ENCODE measurements at places on chromosomes 4 and X.

- peak; percentile 93 for DNase-seq
Observed at GRCh38 chrX:13397878-13398818, 78.3 kb upstream of the ATXN3L start.

- DNase-seq, result no peak
Observed at GRCh38 chr4:14308229-14308651, 680.7 kb upstream of the BOD1L1 start.

DNA sequence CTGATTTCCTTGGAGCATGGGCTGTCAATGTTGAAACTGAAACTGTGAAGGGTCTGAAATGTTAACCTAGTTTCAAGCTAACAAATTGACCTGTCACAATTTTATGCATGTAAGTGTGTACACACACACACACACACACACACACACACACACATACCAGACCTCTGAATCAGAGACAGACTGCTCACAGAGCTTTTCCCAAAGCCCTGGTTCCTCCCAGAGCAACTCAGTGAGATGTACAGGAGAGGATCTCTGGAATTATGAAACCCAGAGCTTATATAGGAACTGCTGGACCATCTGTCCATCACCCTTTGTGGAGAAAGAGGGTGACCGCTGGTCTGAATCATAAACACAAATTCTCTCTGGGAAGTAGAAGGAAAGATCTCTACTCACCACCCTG is 228.1 kb upstream of the PRPS2 start:
- DNase-seq, result no peak

- no peak for DNase-seq
Observed at GRCh38 chrX:10516781-10517322, 103.5 kb downstream of the MID1 start.

DNA sequence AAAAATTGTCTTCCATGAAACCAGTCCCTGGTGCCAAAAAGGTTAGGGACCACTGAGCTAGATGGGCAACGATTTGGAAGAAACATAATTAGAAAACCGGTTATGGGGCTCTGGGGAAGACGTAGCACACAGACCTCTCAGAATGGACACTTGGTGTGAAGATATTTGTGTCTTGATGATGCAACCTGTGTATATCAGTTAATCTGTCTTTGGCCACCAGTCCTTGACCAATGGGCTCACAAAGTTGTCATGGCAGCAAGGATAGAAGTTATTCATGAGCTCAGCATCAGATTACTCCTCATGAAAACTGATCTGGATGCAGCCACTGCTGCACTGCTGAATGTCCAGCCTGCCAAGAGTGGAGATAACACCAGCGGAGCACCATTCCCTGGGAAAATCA is 13.6 kb downstream of the MTNR1A start:
- DNase-seq, result no peak

DNA sequence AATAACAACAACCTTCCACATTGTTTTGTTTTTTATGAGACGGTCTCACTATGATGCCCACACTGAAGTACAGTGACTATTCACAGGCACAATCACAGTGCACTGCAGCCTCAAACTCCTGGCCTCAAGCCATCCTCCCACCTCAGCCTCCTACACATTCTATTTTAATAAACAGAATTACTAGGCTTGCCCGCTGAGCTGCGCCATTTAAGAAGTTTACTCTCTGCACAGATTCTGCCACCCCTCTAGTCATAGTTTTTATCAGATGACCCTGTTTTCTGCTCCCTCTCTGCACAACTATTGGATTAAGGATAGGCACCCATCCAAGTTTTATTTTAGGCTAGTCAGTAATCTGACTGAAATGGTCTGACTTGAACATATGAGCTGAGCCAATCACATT is 11.3 kb upstream of the COX18 start:
- no peak for DNase-seq

DNA sequence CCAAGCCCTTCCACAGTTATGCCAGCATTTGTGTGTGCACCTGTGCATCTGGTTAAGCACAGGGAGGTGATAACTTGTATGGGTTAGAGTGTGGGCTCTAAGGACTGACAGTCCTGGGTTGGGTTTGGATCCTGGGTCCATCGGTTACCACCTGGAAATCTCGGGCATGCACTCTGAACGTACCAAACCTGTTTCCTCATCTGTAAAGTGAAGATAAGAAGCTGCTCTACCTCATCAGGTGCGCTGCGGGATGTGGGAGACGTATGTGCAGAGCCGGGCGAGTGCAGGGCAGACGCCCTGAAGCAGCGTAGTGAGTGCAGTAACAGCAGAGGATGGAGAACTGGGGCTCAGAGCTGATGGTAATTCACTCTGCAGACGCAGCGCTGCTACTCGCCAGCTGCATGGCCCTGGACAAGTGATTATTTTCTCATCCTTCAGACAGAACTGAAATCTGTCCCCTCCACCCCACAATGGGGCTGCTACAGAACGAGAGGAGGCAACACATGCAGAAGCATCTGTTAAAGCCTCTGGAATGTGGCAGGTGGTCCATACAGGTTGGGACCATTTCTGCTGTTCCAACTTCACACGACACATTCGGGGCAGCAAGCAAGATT is 64.4 kb downstream of the HADH start:
- DNase-seq, result no peak

DNA sequence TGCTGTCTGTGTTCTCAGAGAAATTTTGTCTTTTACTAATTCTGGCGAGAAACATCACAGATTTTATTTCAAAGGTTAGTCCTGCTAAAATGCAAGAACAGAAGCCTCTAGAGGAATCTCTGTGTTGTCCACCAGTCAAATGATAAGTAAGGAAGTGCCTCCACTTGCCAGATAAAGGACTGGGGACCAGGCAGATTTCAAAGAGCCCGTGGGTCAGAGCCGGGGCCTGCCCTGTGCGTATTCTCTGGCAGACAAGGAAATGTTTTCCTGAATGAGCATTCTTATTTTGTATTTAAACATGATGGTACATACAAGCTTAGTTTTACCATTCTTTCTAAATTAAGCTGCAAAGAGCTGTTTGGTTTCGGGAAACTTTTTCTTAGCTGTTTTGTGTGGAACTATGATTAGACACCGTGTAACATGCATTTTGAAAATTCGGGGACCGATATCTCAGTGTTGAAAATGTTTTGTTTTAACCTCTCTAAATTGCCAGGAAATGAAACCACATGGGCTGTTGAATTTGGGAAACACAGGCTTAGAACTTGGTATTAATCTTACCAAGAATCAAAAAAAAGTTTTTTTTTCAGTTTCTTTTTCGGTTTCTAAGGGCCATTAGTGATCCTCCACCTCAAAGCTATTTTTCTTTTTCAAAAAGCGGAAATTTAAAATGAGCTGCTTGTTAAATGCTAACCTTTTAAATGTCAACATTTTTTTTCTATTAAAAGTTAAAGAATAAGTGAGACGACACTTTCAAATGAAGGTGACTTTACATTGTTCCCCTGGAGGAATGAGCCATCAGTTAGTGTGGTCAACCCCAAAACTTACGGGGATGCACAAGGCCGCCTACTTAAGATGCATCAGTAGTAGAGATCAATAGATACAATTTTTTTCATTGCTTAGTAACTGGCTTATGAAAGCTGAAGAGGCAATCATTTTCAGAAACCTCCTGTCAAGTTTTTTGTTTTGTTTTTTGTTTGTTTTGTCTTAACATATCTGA is 89.6 kb upstream of the MTM1 start:
- DNase-seq, result no peak

- DNase-seq, result no peak
Observed at GRCh38 chrX:140775211-140775610, 65.7 kb downstream of the LINC00632 start.

DNA sequence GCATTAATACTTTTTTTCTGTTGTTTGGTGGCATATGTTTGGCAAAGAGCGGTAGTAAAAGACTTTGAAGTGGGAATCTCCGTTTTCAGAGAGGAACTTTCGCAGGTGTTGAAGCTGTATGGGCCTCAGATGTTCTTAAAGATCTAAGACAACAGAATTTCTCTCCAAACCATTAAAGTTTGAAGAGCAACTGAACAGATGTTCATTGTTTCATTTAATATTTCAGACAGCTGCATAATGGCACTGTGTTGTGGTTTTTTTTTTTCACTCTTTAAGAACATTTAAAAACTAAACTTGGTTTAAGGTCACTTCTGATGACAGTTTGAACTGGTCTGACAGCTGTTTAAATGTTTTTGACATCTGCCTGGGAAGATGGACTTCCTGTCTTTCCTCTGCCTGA is 882.7 kb upstream of the PCDH10 start:
- no peak for DNase-seq

DNA sequence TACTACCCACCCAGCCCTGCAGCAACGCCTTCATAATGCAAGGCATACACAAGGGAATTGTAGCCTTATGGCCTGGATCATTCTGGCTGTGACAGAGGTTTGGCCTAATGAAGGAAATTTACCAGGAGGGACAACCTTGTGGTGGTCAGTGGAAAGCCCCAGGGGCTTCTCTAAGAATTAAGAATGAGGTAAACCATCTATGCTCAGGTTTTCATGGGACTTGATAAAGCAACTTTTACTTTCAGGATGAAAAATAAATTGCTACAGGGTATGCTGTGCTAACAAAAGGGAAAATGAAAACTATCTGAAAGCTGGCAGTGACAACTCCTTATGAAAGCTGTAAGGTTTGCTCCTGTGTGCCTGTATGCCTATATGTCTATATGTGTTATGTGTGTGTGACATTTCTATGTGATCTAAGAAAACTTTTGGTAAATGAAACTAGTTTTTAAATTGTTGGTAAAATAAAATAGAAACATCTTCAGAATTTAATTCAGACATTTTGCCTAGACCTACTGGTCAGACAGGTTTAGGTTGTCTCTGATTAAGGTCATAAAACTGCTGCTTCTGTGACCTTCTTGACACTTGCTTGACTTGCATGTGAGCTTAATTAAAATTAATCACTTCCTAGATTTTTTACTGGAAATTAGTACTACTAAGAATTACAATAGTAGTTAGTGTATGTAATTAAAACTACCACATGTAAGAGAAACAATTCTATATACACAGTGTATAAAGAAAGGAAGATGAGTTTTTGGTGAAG is 19.9 kb upstream of the TXK start:
- no peak for DNase-seq

DNA sequence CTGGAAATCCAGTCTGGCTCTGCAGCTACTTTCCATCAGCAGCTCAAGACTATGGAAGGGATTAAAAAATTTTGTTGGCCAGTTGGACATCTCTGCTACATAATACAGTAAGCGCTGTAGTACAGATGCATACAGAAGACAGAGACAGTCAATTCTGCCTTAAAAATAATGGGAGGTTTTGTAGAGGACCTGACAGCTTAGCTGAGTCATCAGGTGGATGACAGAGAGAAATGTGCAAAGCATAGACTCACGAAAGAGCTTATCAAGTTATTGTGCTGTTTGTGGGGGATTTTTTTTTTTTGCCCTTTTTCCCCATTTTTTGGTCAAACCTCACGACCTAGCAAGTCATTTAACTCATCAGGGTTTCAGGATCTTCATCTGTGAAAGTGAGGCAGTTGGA is 149.0 kb upstream of the SCML1 start:
- DNase-seq, result no peak

- DNase-seq, result peak; percentile 10
Observed at GRCh38 chr4:157217708-157218107, 2.8 kb upstream of the GRIA2 start.

DNA sequence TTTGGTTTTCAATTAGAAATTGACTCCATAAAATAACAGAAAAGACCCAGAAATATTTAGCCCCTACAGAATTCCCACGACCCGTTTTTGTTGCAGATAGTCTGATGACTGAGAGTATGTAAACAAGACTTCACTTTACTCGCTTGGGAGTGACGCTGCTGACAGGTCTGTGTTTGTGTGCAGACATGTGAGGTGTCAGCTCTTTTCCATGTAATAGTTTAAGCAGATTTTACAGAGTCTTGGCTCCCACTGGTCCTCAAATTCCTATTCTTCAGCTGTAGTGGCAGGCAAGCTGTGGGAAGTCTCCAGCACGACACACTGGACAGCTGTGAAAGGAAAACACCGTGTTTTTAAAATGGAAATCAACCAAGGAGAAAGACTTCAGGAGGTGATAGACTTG is 455.7 kb downstream of the GABRG1 start:
- DNase-seq, result no peak

GRCh38 chr4:84324303-84325245 is 174.5 kb downstream of the NKX6-1 start:
- no peak for DNase-seq

DNA sequence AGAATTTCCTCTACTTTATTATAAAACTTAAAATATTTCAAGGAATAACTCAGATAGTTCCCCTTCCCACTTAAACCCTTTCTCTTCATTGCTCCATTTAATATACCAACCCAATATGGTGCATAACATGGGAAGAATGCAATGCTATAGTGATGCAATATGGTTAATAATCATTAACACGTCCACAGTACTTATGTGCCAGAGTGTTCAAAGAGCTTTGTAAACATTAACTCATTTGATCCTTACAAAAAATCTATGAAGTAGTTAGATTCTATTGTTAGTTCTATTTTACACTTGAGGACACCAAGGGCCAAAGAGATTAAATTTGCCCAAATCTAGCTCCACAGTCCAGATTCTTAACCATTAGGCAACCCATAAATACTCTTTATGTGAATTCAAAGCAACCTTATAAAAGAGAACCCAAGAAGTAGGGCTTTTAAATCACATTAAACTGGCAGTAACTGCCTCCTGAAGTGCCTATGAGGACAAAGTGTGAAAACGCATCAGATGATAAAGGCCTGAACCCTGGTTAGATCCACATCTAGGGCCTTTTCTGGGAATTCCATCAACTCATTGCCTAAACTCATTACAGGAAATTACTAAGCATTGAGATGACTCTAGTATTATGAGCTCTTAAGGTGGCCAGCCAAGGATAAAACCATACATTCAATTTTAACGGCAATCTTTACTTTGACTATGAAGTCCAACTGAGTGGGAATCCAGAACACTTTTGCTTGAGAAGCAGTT is 94.3 kb downstream of the AREG start:
- DNase-seq, result no peak

GRCh38 chr4:77931452-77932135 is 69.0 kb downstream of the MRPL1 start:
- peak; percentile 58 for DNase-seq

GRCh38 chr4:139916041-139916440 is 237.9 kb downstream of the MAML3 start:
- DNase-seq, result no peak

GRCh38 chrX:99398545-99398944 is 1011.5 kb downstream of the PCDH19 start:
- no peak for DNase-seq

DNA sequence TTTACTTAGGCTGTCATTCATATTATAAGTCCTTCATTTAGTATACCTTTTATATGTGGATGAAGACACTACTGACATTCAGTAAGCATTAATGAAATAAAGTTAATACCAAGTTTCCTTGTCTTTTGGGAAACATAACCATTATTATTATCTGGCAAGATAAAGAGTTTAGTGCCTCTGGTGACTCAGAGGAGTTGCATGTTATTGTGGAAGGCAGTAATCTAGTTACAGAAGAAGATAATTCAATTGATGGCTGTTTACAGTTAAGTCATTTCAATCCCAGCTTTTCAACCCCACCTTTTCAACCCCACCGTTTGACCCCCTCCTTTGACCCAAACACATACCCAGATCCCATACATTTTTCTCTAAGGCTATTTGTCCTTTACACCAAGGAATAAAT is 143.8 kb downstream of the FANCB start:
- no peak for DNase-seq
